ENCODE measurements at places on chromosomes 6 and 20. TPM values are rescaled to one million over a fixed set of nuclear protein-coding genes. Genes with fewer than 3 reads are reported as not detected.

- no peak for DNase-seq
Measured at GRCh38 chr6:37657112-37657886, 40.4 kb downstream of the MDGA1 start.

- DNase-seq: no peak
Measured at GRCh38 chr6:144285548-144285797, 338 bp downstream of the UTRN start.

GRCh38 chr6:116370760-116371119, at the start of gene DSE:
Gene DSE, plus strand, starts transcription at chr6:116370947. Its CDS starts 28,304 bp downstream, at chr6:116399251.
- DNase-seq: peak; percentile 85

DNA sequence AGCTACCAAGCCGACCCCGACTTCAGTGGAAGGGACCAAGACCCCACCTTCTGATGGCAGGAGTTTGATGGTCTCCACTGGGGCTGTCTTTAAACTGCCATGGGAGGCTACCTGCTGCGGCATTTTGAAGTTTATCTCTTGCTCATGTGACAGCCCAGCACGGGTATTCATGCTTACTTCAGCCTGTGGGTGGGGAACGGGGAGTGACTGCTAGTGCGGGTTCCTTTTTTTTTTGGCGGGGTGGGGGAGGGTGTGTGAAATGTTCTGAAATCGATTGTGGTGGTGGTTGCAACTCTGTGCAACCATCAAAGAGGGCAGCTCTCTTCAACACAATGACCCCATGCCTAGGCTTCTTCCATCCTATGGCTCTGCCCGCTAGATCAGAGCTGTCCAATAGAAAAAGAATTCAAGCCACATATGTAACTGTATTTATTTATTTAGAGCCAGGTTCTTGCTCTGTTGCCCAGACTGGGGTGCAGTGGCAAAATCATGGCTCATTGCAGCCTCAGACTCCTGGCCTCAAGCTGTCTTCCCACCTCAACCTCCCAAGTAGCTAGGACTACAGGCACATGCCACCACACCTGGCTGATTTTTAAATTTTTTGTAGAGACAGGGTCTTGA, 53.7 kb downstream of the PPP1R16B start:
- DNase-seq: no peak

DNA sequence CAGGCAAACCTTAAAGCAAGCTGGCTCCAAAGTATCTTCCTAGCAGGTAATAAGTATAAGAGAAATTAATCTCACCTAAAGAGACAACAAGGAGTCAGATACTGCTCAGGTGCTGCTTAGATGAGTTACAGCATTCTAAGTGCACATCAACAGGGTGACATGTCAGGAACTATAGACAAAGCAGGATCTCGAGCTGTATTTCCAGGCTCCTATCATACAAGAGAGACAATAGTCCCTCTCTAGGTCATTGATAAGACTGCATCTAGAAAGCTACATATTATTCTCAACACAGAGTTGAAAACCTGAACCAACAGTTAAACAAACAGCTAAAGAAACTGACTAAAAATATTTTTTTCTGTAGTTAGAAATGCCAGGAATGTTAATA, 3.9 kb downstream of the PTPRK start:
- DNase-seq: no peak

DNA sequence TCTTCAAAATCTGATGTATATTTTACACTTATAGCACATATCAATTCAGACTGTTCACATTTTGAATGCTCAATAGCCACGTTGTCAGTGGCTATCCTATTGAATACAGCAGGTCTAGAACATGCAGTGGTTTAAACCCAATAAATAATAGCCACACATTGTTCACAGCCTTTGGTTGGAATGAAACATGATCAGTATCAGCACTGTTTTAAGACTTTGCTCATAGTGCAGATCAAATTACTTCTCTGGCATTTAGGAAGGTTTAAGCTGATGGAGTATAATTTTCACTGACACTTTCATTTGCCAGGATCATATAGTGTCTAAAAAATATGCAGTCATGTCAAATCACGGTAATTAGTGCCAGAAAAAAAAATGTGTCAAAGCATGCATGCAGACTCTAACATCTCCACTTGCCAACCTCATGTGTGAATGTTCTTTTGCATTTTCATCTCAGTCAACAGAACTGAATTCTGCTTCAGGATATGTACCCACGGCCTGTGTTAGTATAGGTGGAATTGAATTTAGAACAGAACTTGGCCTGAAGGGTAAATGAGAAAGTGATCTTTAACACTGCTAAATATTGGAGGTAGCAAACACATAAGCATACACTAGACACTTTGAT, 184.1 kb downstream of the SLC24A3 start:
- DNase-seq: no peak

LZTS3 gene
- 7.9 TPM for polyA plus RNA-seq

GRCh38 chr6:111105578-111105977, 18.3 kb downstream of the SLC16A10 start:
- peak; percentile 70 for DNase-seq

SLC24A3 gene
- polyA plus RNA-seq: 1.1 TPM

DNA sequence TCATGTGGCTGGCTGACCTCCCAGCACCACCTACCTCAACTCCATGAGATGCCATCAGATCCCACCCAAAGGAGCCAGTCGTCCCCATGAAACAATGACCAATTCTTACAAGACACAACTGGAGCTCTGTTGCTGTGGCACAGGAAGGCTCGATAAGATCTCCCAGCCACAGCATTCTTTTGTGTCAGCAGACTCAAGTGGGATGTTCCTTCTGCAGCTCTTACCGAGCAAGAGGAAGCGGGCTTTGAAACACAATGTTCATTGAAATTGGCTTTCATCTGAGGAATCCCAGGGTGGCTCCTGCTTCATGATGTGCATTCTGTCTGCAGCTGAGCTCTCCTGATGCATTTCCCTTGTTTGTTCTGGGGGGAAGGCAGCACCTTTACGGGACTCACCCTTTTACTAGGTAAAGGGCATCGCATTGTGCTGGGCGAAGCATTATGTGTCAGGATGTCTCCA, 222.0 kb upstream of the SGK1 start:
- no peak for DNase-seq

GRCh38 chr6:164533045-164533362, 776.4 kb downstream of the C6orf118 start:
- DNase-seq: no peak

AKAP12 gene
- 5.7 TPM for polyA plus RNA-seq

DNA sequence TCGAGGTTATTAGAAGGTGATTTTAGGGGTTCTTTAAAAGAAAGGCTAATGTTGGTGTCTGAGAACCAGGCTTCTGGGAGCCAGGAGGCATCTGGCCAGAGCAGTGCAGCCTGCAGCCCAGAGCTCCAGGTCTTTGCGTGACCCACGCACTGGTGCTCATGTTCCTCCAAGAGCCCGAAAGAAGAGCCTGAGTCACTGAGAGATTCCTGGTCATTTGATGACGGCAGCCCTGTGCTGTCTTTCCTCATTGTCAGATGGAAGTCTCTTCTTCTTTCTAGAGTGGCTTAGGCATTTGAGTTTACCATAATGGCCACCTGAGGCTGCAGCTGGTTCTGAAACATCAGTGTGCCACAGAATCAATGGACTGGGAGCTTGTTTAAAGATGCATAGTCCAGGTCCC, 46.4 kb downstream of the CD109 start:
- DNase-seq: no peak

PPP1R16B gene
- polyA plus RNA-seq: 5.4 TPM

IGF2R gene
- 13.7 TPM for polyA plus RNA-seq

All from heart right ventricle (tissue), 16 donors.